ENCODE measurements at places on chromosomes 4 and X.

- DNase-seq, result no peak
These were observed 5.7 kb downstream of the CYBB start for GRCh38 chrX:37785569-37785968.

- DNase-seq, result no peak
These were observed 93.4 kb downstream of the NHSL2 start for GRCh38 chrX:72003811-72004750.

GRCh38 chr4:154738426-154738825 is 5.4 kb upstream of the LRAT start:
- DNase-seq, result no peak

DNA sequence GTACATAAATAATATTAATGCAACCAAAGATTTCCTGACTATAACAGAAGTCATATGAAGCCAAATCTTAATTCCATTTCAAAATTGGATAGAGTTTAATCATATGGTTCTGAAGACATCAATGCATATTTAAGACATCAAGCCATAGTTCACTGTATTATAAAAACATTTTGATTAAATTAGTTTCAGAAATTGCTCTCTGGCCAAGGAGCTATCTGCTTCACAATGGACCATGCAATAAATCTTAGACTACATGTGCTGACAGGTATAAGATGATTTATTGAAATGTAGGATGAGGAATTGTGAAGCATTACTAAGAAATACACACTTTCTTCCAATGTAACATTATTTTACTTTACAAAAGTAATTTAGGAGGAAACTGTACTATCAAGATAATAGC is 81.6 kb downstream of the MID1 start:
- DNase-seq, result no peak

DNA sequence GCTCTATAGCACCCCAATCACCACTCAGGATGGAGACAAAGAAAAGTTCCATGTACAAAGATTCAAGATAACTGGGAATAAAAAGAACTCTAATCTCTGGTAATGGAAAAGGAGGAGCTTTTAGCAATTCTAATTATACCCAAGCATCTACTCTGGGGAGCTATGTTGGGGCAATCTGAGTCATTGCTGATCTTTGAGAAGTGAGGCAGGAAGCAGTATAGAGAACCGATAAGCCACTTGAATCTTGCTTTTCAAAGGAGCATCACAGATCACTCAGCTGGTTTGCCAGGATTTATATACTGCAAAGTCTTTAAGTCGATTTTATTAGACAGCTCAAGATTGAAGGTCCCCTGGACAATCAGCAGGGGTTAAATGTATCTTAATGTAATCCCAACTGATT is 220.0 kb downstream of the ENOX2 start:
- no peak for DNase-seq

DNA sequence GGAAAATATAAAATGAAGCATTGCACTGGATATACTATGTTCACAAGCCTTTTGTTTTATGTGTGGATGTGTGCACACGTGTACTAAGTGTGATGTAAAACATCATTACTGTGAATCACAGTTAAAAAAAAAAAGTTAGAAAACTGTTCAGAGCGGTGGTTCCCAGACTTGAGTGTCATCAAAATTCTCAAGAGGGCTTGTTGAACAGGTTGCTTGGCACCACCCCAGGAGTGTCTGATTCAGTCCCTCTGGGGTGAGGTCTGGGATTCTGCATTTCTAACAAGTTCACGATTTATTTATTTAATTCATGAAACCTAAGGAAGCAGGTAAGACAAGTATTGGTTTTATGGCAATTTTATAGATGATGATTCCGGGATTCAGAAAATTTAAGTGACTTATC is 1.8 kb downstream of the CENPU start:
- no peak for DNase-seq

- no peak for DNase-seq
These were observed 38.6 kb downstream of the GASK1B start for GRCh38 chr4:158134222-158134621.

GRCh38 chr4:4575284-4576211 is 33.7 kb upstream of the STX18 start:
- peak; percentile 63 for DNase-seq

DNA sequence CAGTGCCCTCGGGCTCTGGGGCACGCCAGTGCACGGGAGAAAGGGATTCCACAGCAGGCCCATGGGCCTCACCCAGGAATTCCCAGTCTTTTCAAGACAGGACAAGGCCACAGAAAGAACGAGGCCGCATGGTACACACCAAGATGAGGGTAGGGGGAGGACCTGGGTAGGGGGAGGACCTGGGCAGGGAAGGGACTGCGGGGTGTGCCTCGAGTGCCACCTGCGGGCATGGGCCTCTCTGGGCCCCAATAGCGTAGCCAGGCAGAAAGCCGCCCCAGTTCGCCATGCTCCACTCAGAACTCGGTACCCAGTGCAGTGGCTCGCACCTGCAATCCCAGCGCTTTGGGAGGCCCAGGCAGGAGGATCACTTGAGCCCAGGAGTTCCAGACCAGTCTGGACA is 14.0 kb upstream of the DUSP9 start:
- no peak for DNase-seq

DNA sequence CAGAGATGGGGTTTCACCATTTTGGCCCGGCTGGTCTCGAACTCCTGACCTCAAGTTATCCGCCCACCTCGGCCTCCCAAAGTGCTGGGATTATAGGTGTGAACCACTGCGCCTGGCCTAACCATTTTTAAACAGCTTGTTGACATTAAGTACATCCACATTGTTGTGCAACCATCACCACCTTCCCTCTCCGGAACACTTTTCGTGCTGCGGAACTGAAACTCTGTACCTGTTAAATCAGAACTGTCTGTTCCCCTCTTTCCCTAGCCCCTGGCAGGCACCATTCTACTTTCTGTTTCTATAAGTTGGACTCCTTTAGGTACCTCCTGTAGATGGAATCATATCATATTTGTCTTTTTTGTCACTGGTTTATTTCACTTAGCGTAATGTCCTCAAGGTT is 9.5 kb downstream of the FHDC1 start:
- no peak for DNase-seq

Measured in CD4-positive, alpha-beta T cell treated with Interleukin-4 for 4 hours (primary cell).